ENCODE measurements at places on chromosomes 5 and 9.

GRCh38 chr5:135916638-135917263, 21.1 kb upstream of the IL9 start:
- DNase-seq, result peak; percentile 7

GRCh38 chr9:35658968-35659220, 802 bp downstream of the CCDC107 start:
- no peak for DNase-seq

GRCh38 chr5:7395947-7396712, at the start of gene ADCY2:
Gene ADCY2, plus strand, starts transcription at chr5:7396138. Its CDS starts 159 bp downstream, at chr5:7396297.
- no peak for DNase-seq

- no peak for DNase-seq
These were observed 13.9 kb downstream of the TGFBI start for GRCh38 chr5:136042665-136043121.

GRCh38 chr5:30121043-30121442, 1072.4 kb upstream of the CDH6 start:
- DNase-seq, result no peak

GRCh38 chr5:68224509-68225187, 9.1 kb downstream of the PIK3R1 start:
- no peak for DNase-seq

DNA sequence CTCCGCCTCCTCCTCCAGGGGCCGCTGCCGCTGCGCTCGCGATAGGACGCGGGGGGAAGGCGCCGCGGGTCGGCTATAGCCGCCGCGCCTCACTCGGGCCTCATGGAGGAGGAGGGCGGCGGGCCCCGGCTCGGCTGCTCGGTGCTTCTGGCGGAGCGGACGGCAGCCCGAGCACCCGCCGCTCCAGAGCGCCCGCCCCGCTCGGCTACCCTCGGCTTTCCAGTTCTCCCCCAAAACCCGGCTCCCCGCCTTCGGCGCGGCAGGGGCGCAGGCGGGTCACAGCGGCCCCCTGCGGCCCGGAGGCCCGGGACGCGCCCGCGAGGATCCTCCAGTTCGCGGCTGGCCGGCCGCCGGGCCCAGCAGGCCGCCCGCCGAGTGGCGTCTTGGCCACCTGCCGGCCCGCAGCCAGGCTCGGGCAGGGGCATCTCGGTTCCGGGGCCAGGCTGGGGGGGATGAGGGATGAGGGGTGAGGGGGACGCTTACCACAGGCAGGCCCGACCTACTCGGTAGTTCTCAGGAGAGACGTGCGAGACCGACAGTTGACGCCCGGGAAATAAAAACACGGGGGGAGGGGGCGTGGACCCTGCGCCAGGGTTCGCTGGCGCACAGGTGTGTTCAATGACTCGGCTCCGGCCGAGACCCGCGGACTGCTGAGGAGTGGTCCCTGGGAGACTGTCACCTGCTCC, at the start of gene PAIP1:
Gene PAIP1, minus strand, starts transcription at position 221 of the 686 bp plus-strand sequence. CDS start 231 bp downstream, outside the sequence.
- peak; percentile 85 for DNase-seq

- no peak for DNase-seq
These were observed 589.4 kb upstream of the FAM174A start for GRCh38 chr5:99945478-99946442.

DNA sequence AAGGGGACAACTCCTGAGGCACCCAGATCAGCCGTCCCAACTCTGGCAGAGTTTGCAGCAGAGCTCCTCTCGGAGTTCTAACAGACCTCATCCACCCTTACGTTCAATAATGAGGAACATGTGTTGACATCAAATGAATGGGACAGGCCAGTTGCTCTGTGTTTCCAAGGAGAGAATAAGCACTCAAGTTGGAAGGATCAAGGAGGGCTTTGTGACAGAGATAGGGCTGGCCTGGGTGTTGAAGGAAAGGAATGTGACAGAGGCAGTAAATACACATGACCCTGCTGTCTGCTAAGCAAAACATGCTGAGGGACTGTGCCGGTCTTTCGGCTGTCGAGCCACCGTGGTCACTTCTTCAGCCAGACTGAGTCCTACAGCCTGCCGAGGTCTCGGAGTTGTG, 48.2 kb downstream of the GPR107 start:
- no peak for DNase-seq

DNA sequence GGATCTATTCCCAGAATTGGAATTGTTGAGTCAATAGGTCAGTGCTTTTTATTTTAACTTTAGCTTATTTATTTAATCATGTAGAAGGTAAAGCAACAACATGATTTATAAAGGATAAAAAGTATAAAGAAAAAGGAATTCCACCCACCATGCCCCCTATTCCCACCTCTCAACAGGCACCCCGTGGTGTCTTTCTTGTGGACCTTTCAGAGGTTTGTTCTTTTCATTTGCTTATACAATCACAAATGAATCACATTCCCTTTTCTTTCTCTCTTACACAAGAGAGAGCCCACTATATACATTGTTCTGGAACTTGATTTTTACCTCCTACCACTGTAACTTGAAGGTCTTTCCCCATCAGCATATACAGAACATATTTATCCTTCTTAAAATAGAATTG, 37.2 kb upstream of the SMIM32 start:
- DNase-seq, result no peak

- DNase-seq, result peak; percentile 2
These were observed 102.3 kb downstream of the ENC1 start for GRCh38 chr5:74538206-74538661.

DNA sequence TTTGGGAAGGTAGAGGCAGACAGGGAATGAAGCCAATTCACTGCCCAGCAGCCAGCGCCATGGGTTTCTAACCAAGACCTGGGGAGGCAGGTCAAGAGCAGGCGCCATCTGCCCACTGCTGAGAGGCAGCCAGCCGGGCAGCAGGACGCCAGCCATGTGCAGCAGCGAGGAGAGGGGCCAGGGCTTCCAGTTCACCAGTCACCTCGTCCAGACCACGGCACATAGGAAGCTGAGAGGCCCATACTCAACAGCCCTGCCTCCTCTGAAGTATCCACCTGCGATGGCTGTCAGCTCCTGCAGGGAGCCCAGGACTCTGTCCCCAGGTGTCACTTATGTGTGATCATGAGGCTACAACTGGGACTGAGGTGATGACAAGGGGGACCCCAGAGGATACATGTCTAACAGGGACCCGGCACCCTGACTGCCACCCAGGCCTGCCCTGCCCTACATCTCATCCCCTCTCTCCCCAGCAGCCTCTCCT, 30.1 kb downstream of the IPPK start:
- no peak for DNase-seq

DNA sequence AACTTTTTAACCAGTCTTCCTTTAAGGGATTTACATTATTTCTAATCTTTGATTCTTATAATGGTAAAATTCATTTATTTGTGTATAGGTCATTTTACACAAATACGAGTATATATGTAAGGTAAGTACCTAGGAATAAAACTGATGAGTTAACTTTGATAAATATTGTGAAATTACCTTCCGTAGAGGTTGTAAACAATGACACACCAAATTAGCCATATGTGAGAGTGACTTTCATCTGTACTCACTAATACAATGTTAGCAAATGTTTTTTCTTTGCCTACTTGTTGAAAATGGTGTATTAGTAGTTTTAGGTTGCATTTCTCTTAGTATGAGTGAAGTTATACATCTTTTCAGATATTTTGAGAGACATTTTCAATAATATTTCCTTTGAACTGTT, 42.6 kb upstream of the TSLP start:
- no peak for DNase-seq

DNA sequence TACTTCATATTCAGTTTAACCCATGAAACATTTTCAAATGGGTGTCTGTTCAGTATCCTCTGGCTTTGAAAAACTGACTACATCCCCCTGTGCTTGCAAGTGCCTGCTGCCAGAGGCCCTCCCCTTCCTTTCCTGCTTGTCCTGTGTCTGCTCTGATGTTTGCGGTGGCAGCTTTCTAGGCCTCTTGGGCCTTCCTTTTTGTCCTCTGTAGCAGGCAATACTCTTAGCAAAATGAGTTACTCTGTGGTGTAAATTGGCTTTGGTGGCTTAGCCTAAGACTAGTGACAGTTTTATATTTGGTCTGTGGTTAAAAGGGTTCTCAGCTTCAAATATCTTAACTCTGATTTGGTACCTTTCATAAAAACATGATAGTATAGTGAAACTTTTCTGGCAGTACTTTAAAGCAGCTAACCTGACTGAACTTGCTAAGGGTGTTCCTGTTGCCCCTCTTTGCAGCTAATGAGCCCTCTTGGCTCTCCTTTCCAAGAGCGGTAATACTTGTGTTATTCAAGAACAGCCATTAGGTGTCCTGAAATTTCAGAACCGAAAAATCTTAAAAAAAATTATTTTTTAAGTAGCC, 76.6 kb downstream of the GOLM1 start:
- DNase-seq, result no peak

DNA sequence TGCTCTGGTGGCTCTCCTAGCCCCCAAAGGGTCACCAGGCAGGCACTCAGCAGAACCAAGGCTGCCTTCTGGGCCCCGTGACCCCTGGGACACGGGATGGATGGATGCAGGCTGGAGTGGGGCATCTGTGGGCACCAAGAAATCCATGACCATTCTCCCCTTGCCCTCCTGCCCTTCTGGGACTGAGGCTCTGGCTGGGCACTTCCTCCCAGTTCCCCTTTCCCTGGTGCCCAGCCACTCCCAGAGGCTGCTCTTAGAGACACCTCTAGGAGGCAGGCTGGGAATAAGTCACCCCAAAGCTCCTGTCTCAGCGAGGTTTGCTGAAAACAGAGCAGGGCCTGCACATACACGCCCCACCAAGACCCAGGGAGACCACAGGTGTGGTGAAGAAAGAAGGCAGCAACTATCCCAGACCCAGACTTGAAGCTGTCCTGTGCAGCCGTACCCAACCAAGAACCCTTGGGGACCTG, 943 bp downstream of the STING1 start:
- DNase-seq, result peak; percentile 42

DNA sequence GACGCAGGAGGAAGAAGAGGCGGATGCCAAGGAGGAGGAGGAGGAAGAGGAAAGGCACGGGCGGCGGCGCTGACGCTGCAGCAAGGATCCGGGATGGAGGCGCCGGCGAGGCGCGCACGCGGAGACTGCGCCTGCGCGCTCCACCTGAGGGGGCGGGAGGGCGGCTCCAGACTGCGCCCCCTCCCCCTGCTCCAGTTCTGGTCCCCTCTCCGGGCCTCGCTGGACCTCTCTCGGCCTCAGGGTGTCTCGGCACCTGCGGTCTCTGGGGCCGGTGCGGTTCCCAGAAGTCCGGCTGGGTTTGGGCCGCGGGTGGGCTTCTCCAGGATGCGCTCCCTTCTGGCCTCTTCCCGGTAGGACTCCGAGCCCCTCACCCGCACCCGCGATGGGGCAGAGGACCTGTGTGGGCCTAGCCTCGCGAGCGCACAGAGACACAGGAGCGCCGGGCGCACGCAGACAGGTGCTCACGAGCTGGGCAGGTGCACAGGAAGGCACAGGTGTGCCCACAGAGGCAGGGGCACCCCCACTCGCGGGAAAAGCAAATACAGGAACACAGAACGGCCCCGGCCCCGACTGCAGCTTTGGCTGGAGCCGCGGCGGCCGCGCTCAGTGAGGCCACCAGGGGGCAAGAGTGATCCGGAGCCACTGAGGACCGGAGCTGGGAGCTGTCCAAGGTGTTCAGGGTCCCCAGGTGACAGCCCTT, at the start of gene NPDC1:
Gene NPDC1, minus strand, starts transcription at position 90 of the 700 bp plus-strand sequence. CDS start 188 bp downstream, outside the sequence.
- peak; percentile 86 for DNase-seq

- DNase-seq, result no peak
These were observed 109.8 kb downstream of the RGS3 start for GRCh38 chr9:113573046-113573958.

DNA sequence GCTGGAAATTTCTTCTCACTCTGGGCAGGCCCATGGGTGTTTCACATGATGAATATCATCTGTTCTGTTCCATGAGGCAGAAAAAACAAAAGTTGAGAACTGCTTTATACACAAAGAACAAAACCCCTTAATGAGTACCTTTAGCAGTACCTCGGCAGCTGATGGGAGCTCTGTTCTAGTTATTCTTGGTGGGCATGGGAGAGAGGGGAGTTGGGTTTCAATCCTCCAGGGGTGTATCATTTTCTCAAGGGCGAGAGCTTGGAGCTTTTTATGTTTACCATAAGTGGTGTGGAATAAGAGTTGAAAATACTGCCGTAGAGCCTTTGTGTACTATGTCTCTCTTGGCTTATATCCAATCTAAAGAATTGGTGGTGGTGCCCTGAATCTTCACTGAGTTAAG, 103.3 kb upstream of the ZNF608 start:
- no peak for DNase-seq

DNA sequence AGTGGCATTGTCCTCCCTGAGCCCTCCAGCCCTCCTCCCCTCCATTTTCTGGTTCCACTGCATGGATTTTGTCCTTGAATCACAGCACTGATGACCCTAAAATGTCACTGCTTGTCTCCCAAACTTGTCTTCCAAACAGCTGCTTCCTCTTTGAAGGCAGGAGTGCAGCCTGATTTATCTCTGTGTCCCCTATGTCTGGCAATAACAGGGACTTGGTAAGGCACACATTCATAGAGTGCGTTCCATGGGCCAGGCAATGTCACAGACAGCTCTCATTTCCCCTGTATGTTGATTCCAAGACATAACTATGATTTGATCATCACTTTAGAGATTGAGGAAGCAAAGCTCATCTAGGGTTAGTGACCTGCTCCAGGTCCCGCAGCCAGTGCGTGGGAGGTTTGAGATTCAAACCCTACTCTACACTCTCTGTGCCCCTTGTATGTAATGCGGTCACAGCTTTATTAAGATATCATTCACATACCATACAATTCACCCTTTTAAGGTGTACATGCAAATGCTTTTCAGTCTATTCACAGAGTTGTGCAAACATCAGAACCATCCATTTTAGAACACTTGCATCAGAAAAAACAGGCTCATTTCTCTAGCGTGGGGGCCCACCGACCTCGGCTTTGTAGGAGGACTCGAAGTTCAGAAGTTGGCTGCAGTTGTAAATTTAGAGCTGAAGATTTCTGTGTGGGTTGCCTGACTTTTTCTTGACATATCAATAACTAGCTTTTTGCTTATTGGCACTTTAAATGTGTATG, 28.4 kb upstream of the BOD1 start:
- DNase-seq, result no peak

GRCh38 chr9:95778957-95779356, 96.5 kb upstream of the ERCC6L2 start:
- no peak for DNase-seq

DNA sequence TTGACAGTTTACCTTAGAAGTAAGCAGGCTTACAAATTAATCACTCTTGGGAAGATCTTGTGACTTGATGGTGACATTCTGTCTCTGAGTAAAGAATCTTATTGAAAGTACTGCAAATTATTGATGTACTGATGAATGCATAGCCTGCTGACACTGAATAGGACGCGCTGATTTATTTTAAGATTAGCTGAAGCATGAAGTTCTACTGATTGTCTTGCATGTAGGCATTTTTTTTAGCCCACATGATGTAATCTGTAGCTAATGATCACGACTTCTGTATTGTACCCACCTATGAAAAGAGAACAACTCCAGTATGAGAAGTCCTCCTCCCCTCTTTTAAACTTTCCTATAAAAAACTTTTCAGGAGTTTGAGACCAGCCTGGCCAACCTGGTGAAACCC, 28.3 kb upstream of the SPIN1 start:
- DNase-seq, result no peak

DNA sequence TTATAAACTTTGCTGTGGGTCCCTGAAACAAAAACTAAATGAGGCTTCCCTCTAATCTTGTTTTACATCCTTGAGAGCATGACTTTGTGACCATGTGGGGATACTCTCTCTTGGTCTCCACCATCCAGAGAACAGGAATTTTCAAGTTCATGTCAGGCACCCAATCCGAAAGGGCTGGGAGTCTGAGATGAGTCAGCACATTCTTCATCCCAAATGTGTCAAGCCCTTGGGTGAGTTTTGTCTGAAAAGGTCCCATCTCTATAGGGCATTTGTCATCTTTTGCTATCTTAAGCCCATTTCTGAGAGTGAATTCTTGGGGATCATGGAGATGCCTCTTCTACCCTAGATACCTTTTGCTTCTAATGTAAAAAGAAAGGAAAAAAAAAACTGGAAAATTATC, 26.9 kb upstream of the RAPGEF6 start:
- no peak for DNase-seq

Data from CD4-positive, alpha-beta T cell treated with Interferon alpha-2 for 1 hour (primary cell).